Cardiac septum (tissue), 1 donor: ENCODE measurements at places on chromosomes 7 and 10. TPM values are rescaled to one million over a fixed set of nuclear protein-coding genes. Genes with fewer than 3 reads are reported as not detected.

DNA sequence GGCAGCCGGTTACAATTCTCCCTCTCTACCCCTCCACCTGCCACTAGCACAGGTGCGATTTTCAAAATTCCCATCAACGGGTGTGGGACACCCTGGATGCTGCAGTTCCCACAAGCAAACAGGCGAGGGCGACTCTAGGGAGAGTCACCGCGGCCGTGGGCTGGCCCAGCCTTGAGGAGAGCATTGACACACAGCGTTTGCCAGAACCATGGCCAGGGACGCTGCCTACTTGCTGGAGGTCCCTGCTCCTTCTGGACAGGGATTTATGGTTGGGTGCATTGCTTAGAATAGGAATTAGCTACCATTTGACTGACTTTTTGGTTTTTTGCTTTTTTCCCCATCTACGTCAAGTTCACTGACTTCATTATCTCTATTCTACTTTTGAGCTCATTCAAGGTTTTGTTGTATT, 19.0 kb upstream of the CLDN4 start:
- peak; percentile 75 for DNase-seq

GRCh38 chr7:80908360-80908797, 10.5 kb downstream of the SEMA3C start:
- no peak for DNase-seq

The COL17A1 gene
- 0.22 TPM for total RNA-seq

The CLRN3 gene
- not detected for total RNA-seq

- DNase-seq = no peak
These were observed 72.8 kb downstream of the PRKCQ start for GRCh38 chr10:6507311-6507710.

- no peak for DNase-seq
These were observed 52.6 kb upstream of the SMNDC1 start for GRCh38 chr10:110357252-110357780.

The AKR1C1 gene
- 14.2 TPM for total RNA-seq
